ENCODE measurements at places on chromosomes 12 and 14. TPM values are rescaled to one million over a fixed set of nuclear protein-coding genes. Genes with fewer than 3 reads are reported as not detected.

Gene LRP1-AS
- total RNA-seq = not detected

Gene PSMA6
- 124 TPM for total RNA-seq

Gene TBK1
- total RNA-seq = 31.3 TPM

Gene PTCSC3
- not detected for total RNA-seq

Gene PZP
- total RNA-seq = 0.38 TPM

Gene PTHLH
- 4.0 TPM for total RNA-seq

Gene C14orf119
- total RNA-seq = 20.1 TPM

Gene KCNC2
- total RNA-seq = 59.1 TPM

Gene FRMD6
- total RNA-seq = 20.1 TPM

Gene GLTP
- 67.2 TPM for total RNA-seq

Gene B4GALNT1
- 85.1 TPM for total RNA-seq

Gene HOXC6
- total RNA-seq = not detected

Gene LAG3
- 0.59 TPM for total RNA-seq

Gene TMPRSS12
- not detected for total RNA-seq

Gene MYH7
- 2.0 TPM for total RNA-seq

Gene SAMD15
- total RNA-seq = 4.7 TPM

Gene NANOG
- total RNA-seq = 0.80 TPM

Measured in dorsolateral prefrontal cortex (tissue), 122 donors.